Left forelimb (tissue), 1 donor: ENCODE measurements at places on chromosomes 11 and 22.

GRCh38 chr11:109527496-109527895, 105.5 kb downstream of the C11orf87 start:
- no peak for DNase-seq

DNA sequence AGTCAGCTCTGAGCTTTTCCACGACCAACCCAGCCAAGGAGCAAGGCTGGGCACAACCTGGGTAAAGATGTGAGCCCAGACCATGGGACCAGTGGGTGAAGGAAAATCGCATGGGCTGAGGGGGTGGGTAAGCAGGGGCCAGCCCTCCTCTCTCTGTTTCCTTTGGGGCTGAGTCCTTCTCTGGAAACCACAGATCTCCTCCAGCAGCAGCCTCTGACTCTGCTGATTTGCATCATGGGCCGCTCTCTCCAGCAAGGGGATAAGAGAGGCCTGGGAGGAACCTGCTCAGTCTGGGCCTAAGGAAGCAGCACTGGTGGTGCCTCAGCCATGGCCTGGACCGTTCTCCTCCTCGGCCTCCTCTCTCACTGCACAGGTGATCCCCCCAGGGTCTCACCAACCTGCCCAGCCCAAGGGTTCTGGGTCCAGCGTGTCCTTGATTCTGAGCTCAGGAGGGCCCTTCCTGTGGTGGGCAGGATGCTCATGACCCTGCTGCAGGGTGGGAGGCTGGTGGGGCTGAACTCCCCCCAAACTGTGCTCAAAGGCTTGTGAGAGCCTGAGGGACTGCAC, 67.8 kb downstream of the GGTLC2 start:
- no peak for DNase-seq

DNA sequence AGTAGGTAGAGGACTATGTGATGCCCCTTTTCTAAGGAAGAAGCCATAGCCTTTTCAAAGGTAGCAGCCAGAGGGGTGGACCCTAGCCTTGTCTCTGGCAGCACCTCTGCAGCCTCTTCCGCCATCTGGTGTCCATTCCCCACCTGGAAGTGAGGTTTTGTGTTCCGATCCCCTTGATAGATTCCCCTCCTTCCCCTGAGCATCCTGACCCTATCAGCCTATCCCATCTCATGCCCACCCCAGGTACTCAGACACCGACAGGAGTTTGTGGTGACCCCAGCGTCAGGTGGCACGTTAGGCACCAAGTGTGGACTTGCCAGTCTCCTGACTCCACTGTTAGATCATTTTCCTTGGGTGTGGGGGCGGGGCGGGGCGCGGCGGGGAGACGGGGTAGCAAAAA, 398 bp upstream of the FAM89B start:
- DNase-seq: no peak

GRCh38 chr11:45423036-45423435, 136.9 kb upstream of the SYT13 start:
- DNase-seq: no peak
